ENCODE measurements at places on chromosomes 2 and 18.
A peak's percentile ranks its signal among the peaks of the same experiment; 100 is the strongest.

GRCh38 chr18:59801576-59801975 is 98.2 kb upstream of the PMAIP1 start:
- no peak for DNase-seq

- DNase-seq = no peak
These were observed 222.6 kb downstream of the NOL4 start for GRCh38 chr18:34002130-34002529.

- no peak for DNase-seq
These were observed 12.6 kb downstream of the PPP1R1C start for GRCh38 chr2:181998041-181998835.

GRCh38 chr2:224688997-224689396 is 27.2 kb downstream of the CCDC195 start:
- DNase-seq = no peak

DNA sequence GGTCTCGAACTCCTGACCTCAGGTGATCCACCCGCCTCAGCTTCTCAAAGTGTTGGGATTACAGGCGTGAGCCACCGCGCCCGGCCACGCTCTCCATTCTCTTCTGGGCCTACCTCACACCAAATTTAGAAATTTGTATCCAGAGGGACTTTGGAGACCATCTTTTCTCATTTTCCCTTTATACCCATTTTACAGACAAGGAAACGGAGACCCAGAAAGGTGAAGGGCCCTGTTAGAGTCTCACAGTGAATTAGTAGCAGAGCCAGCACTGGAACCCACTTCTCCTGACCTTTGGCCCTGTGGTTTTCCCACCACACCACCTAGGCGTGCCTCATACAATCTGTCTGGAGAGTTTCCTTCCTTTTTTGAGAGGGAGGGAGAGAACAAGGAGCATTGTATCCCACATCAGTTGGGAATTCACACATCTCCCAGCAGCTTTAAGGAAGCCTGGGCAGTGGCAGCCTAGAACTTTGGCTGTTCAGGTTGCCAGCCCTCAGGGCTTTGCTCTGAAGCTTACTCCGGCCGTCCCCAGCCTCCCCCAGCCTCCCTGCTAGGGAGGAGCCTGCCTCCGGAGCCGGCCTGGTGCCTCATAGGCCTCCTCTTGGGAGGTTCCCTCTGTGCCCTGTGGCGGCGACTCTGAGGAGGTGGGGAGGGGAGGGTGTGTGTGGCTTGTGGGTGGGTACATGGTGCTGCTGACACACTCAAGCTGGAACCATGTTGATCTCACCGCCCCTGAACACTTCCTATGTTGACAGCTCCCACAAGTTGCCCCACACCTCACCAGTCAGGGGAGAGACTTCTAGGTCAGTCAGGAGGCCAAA is 13.8 kb downstream of the FOSL2 start:
- DNase-seq = peak; percentile 48

- DNase-seq = no peak
These were observed 19.9 kb downstream of the SIGLEC15 start for GRCh38 chr18:45845410-45845809.
